ENCODE measurements at places on chromosomes 7 and 10.

DNA sequence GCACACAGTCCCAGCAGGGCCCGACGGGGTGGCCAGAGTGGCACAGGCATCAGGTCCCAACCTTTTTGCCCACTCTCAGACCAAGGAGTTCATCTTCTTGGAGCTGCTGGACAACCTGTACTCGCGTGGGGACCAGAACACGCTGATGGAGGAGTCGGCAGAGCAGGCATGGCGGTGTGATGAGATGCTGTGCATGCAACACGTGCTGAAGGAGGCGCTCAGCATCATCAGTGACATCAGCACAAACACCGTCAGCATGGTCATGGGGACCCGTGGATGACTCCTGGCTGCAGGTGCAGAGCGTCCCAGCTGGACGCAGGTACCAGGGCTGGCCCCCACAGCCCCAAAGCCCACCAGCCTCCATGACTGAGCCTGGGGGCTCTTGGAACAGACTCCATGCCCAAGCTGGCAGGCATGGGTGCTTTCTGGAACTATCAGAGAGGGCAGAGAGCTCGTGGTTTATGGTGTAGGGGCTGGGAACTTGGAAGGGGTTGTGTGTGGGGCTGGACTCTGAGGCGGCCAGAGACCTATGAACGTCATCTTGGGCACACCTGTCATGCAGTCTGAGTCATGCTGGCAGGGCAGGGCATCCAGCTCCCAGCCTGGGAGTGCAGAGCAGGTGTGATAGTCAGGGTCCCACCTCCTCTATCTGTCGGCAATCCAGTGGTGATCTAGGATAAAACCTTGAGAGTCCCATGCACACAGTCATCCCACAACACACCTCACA, 8.2 kb upstream of the MTPAP start:
- DNase-seq = no peak

DNA sequence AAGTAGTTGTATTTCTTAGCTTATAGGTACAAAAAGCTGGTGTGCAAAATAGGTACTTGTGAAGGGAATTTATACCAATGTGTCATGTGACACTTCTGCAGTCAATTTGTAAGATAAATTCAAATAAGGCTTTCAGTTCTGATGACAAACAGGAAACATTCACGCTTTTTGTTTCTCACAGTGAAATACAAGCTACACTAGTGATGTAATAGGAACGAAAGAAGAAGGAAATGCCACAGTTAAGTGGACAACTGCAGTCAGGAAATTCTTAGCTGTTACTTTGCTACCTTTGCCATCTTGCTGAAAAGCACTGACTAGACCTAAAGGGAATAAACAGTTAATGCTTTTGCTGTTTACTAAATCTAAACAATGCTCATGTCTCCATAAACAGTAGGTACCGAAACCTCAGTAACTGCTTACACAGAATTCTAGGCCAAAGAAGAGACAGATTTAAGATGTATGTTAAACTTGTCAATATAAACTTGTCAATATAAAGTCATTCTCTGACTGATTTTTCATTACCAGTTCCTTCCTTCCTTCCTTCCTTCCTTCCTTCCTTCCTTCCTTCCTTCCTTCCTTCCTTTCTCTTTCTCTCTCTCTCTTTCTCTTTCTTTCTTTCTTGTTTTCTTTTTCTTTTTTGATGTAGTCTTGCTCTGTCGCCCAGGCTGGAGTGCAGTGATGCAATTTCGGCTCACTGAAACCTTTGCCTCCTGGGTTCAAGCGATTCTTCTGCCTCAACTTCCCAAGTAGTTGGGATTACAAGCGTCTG, 10.1 kb downstream of the OTUD1 start:
- no peak for DNase-seq

- DNase-seq = no peak
Observed at GRCh38 chr10:95284807-95285206, 6.0 kb downstream of the PDLIM1 start.

GRCh38 chr7:74115326-74115725, 31.7 kb downstream of the LIMK1 start:
- DNase-seq = no peak

- no peak for DNase-seq
Observed at GRCh38 chr7:144057954-144058353, 9.2 kb downstream of the OR2A5 start.

DNA sequence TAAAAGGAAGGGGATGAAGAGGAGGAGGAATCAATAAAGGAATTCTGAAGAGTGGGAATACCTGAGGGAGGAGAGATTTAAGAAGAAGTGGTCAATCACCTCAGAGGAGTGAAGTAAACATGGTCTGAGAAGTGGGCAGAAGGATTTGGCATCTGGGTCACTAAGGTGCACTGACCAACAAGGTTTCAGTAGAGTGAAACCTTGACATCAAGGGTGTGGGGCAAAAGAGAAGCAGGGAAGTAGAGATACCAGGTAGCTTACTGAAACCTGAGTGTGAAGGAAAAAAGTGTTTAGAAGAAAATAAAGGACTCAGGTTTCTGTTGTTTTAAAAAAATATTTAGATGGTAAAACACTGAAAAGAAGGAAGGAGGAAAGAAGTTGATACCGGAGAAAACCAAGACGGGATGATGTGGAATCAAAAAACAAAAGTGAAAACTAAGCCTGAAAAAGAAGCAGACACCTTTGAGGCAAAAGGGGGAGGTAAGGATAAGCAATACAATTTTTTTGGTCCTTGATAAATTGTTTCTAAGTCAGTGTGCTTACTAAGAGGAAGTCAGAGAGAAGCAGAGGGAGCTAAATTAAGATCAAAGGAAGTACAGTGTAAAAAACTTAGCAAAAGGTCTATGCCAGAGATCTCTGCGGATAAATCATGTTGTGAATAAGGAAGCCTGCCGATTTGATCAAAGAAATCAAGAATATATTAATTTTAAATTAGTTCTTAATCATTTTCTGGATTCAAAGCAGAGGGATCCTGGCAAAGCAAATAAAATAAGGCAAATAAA, 137.2 kb upstream of the GPR22 start:
- no peak for DNase-seq

- no peak for DNase-seq
Observed at GRCh38 chr7:37476428-37476827, 27.8 kb upstream of the ELMO1 start.

DNA sequence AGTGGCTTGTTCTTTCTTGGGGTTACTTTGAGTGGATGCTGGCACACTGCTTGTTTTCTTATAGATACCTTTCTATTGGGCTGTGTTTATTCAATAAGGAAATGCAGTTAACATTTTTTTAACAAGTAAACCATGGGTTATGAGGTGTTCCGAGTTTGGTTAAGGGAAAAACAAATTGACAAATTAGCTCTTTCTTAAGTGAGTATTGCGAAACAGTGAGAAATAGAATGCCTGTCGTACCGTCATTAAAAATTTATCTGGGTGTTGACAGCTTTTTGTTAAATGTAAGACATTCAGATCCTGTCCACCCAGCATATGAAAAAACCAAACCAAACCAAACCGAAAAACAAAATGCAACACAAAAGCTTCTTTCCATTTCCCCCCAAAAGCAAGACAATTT, 6.2 kb downstream of the CUX1 start:
- no peak for DNase-seq

DNA sequence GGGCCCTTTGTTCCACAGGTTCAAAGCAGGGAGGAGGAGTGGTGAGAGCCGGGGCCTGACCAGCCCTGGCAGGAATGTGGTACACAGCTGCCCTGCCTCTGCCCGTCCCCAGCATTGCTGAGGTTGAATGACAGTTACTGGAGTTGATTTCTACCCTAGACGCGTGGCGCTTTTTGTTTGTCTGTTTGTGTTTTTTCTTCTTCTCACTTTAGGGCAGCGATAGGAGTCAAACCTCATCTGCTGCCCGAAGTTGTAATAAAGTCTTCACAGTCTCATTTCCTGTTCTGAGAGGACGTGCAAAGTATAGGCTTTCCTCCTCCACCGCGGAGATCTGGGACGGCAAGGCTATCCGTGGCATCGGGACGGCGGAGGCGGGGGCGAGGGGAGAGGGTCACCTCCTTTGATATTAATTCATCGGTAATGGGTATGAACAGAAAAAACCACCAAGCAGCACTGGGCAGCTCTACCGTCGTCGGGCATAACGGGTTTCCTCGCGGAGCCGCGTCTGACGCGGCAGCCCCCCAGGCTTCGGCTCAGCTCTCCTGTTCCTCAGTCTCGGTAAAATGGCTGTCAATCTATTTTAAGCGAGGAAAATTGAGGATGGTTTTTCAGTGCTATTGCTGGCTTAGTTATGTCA, 160.8 kb downstream of the LRMDA start:
- no peak for DNase-seq

DNA sequence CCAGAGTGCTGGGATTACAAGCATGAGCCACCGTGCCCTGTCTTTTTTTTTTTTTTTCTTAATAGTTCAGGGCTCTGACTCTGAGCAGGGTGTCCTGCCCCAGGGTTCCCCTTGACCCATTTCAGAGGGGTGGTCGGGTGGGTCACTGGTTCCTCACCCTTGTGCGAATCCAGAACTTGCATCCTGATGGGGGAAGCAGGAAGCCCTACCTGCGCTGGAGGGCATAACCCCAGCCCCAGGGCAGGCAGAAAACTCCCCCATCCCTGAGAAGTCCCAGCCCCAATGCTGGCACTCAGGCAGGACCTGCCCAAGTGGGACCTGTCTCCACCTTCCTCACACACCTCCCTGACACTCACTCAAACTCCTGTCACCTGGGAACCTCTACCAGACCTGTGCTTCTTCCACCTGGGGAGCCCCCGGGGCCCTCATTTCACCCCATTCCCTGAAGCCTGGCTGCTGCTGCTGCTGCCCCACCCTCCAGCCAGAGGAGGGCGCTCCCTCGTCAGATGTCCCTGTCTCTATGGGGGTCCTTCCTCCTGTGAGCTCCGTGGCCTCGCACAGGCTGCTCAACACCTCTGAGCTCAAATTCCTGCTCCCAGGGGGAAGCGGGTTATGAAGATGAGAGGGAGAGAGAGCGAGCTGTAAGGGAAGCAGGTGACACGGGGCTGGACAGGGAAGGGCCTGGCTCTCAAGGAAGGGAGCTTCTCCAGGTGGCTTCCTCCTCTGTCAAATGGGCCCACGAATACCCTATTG, 15.1 kb upstream of the ZNF273 start:
- no peak for DNase-seq

GRCh38 chr10:98419469-98420261, 4.7 kb upstream of the PYROXD2 start:
- no peak for DNase-seq

- no peak for DNase-seq
Observed at GRCh38 chr7:122883049-122883680, 3.1 kb downstream of the CADPS2 start.

- DNase-seq = no peak
Observed at GRCh38 chr10:12538491-12538995, 189.2 kb downstream of the CAMK1D start.

- no peak for DNase-seq
Observed at GRCh38 chr10:73780966-73781365, 882 bp upstream of the CHCHD1 start.

GRCh38 chr7:85529831-85530230, 343.0 kb upstream of the SEMA3D start:
- DNase-seq = no peak

DNA sequence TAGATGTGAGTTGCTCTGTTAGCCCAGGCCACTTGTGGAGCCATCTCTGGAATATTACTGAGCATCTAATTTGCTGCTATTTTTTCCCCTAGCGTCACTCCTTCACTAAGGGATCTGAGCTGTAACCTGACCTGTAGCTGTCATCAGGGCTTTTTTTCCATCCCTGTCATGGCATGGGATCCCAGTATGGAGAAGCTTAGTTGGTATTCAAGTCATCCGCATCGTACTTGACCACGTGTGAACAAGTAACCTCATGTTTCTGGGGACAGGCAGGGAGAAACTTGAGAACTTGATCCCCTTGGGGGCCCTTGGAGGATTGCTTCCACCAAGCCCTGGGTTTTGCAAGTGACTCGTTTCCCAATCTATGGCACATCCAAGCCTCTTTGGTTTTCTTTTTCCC, 474.4 kb upstream of the GALNT17 start:
- DNase-seq = no peak

GRCh38 chr7:144729226-144729625, 106.6 kb downstream of the TPK1 start:
- no peak for DNase-seq

DNA sequence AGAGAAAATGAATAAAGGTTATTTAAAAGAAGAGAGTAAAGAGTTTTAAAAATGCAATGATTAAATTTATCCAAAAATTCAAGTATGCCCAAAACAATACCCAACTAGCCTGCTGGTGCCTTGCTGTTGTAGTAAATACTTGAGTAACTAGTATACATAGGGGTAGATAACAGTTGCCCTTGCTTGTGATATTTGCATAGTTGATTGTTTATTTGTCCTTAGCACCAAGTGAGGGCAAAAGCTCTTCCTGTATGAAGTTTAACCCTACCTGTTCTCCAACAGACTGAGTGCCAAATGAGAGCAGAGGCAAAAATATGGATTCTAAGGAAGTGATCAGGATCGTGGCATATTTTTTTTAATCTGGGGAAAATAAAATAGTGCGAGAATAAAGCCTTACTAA, 85.0 kb downstream of the PTN start:
- no peak for DNase-seq

DNA sequence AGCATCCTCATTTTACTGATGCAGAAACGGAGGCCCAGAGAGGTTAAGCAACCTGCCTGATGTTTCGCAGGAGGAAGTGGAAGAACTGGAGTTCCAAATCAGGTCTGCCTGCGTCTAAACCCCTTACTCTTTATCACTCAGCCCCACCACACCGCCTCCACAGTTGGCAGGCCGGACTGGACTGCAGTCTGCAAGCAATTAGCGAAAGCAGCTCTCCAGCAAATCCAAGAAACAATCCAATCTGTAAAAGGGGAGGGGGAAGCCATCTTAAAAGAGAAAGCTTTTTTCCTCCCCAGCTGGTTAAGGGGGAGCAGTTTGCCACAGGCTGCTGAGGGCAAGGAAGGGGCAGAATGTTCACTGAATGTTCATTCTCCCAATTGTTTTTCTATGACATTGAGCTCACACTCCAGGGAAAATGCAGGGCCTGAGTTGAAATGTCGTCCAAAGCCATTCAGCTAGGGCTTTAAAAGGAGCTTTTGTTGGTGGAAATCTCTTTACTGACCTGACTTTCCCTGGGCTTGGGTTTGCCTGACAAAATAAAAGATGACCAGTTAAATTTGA, 350.1 kb downstream of the RNLS start:
- DNase-seq = no peak

DNA sequence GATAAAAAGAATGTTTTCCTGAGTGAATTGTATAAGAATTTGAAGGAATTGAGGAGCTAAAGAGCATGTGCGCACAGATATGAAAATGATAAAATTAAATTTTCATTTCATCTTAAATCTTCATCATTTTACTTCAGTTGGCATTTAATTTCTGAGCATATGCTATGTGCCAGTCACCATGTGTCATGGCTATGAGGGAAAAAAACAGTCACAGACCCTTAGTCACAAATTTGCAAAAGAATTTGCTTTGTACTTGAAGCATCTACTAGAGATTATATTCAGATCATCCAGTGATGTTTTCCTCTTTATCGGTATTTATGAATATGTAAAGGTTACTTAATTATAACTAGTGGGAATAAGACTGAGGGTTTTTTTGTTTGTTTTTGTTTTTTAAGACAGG, 29.8 kb downstream of the VCL start:
- DNase-seq = no peak

GRCh38 chr10:49093922-49094321, 21.4 kb downstream of the VSTM4 start:
- no peak for DNase-seq
